ENCODE measurements at places on chromosomes 1 and 21.
A peak's percentile ranks its signal among the peaks of the same experiment; 100 is the strongest.

GRCh38 chr1:84254703-84255238, 46.7 kb upstream of the SAMD13 start:
- peak; percentile 38 for DNase-seq

DNA sequence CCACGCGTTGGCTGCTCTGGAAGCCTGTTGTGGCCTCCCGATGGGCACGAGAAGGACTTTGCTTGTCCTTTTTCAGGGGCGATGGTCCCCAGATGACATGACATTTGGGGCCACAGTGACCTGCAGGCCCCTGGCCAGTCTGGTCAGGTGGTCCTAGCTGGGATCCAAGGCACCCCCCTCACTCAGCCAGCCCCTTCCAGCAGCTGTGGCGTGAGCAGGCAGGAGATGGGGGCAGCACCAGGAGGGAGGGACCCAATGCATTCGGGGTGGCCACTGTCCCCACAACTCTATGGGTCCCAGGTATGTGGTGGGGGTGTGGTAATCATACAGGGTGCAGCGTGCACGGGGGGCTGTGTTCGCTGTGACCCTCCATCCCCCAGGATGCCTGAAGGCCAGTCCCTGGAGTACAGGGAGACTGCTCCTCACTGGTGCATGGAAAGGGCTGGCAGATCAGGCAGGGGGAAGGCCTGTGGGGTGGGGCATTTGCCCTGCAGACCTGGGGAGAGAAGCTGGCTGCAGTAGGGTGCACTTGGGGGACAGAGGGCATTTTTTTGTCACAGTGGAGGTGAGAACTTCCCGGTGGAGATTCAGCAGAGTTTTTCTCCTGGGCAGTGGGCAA, 31.7 kb downstream of the WNT3A start:
- DNase-seq, result no peak

DNA sequence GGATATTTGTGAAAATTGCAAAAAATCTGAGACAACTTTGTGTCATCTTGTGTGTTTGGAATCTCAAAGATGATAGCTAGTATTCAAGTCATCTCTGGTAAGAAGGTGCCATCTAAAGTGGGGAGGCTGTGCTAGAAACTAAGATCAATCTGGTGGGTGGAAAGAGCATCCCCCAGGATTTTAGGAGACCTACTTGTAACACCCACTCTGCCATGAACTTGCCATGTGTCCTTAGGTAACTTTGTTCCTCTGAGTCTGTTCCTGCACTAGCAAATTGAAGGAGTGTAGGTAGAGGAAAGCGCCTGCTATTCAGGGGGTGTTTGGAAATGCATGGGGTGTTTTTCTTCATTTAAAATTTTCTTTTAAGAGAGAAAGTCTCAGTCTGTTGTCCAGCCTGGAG, 24.4 kb downstream of the LGR6 start:
- DNase-seq, result no peak

GRCh38 chr1:72186733-72187307, 95.5 kb downstream of the NEGR1 start:
- DNase-seq, result no peak

GRCh38 chr1:184664661-184665060, 90.0 kb downstream of the EDEM3 start:
- DNase-seq, result no peak

DNA sequence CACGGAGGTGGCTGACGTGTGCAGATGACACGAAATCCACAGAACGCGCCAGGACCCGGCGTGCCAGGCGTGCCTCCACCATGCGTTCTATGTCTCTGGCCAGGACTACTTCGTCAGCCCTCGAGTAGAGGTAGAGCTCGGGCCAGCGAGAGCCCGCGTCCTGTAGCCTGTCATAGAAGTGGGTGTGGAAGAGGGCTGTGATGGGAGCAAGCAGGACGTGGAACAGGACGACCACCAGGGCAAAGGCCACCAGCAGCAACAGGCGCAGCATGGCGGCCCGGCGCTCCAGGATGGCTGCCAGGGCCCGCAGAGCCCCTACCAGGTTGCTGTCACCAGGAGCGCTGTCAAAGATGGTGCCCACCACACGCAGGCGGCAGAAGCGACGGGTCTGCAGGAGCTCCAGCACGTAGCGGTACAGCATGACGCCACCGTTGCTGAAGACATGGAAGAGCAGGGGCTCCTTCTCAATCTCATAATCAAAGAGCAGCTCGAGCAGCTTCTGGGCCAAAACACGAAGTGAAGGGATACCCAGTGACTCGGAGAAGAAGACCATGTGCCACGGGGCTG, 19.6 kb downstream of the TMEM53 start:
- no peak for DNase-seq

DNA sequence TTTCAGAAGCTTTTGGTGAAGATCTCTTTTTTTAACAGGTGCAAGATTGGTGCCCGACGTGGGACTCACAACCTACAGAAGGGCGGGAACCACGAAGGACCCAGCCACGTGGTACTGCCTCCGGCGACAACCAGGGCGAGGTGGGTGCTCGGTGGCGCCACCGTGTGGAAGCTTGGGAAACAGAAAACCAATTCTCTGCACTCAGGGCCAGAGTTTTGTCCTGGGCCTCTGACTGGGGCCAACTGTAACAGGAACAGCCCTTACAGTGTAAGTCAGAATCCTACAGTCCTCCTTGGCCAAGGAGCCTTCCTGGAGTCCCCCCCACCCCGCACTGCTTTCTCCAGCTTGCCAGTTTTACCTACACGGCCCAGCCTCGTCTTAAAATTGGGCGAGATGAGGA, 11.6 kb upstream of the S100A7A start:
- DNase-seq, result peak; percentile 57

- no peak for DNase-seq
Measured at GRCh38 chr1:184069675-184070074, 18.1 kb downstream of the TSEN15 start.

DNA sequence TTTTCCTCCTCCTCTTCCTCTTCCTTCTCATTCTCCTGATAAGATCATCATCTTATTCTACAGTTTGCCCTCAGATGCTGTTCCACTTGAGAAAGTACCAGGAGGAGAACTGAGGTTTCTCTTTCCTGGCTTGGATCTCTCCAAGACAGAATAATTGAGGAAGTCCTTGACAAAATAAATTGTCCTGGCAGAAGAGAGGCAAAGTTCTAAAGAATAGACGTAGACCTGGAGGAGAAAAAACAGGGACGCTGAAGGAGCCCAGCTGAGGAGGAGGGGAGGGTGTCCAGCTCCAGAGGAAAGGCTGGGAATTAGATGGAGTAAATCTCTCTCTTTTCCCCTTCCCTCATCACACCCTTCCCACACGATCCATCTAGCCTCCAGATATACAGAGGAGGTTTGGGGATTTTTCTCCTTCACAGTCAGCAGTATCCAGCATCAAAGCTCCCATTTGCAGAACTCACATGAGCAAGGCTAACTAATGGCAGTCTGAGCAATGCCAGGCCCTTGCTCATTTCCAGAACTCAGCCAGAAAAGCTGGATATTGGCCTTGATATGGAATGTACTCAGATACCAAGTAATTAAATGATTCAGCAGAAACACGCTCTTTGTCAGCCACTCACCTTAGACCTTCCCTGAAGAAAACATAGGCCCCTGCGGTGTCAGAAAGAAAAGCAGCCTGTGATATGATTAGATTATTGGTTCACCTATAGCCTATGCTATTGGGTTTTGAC, 5.1 kb upstream of the GNG12 start:
- DNase-seq, result no peak

All from NT2/D1 (cell line).